Left lobe of liver (tissue), 2 donors: ENCODE measurements at places on chromosomes 11 and 22. TPM values are rescaled to one million over a fixed set of nuclear protein-coding genes. Genes with fewer than 3 reads are reported as not detected.

SHISAL1 gene
- total RNA-seq = 0.10 TPM

GRCh38 chr22:47839595-47840227, 1077.3 kb downstream of the TBC1D22A start:
- no peak for DNase-seq

DNA sequence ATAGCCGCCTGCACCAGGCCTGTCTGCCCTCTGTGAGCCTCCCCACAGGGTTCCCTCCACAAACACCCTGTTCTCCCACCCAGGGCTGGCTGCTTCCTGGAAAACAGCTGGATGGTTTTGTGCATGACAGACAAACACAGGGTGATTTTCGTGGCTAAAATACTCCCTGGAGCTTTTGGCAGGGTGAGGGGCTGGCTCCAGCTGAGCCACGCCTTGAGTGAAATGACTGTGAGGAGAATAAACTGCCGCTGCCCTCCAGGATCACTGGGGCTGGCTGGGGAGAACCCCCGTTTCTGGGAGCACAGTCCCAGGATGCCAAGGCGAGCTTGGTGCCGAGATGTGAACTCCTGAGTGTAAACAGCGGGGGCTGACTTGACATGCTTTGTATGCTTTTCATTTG, 20.3 kb upstream of the PPP6R3 start:
- DNase-seq = no peak

GRCh38 chr11:68461575-68461917, 994 bp downstream of the PPP6R3 start:
- DNase-seq = peak; percentile 37

HYOU1 gene
- total RNA-seq = 205 TPM

DNA sequence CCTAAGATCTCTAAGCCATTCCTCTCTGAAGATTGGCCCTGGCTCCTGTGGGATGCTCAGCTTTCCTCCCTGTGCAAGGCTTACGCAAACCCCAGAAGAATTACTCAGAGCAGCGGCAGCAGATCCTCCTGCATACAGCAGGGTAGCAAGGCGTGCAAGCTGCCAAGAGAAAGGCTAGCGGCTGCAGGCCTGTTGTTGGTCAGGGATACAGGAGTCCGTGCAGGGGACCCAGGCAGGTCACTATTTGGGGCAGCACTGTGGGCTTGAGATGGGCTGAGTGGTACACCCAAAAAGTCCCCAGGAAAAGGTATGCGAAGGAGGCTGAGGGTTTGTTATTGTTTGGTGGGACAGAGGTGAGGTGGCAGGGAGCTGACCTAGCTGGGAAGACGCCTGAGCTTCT, 1.5 kb downstream of the GLB1L2 start:
- DNase-seq = no peak
